ENCODE measurements at places on chromosomes 6 and 20. TPM values are rescaled to one million over a fixed set of nuclear protein-coding genes. Genes with fewer than 3 reads are reported as not detected.

The TCP11 gene
- 1.7 TPM for total RNA-seq

The LTB gene
- total RNA-seq, result 14.6 TPM

The SALL4 gene
- 3.8 TPM for total RNA-seq

The PRPH2 gene
- total RNA-seq, result 2.6 TPM

The CNBD2 gene
- total RNA-seq, result 1.7 TPM

The SLC35A1 gene
- 42.2 TPM for total RNA-seq

The ZKSCAN4 gene
- total RNA-seq, result 8.2 TPM

The MLN gene
- total RNA-seq, result not detected

The DEFB129 gene
- not detected for total RNA-seq

The DNPH1 gene
- 32.0 TPM for total RNA-seq

The SPATA25 gene
- total RNA-seq, result 2.1 TPM

The RAB44 gene
- 1.2 TPM for total RNA-seq

The MAP7 gene
- 15.0 TPM for total RNA-seq

The TAAR1 gene
- total RNA-seq, result not detected

The ERGIC3 gene
- total RNA-seq, result 241 TPM

The RAB23 gene
- 26.7 TPM for total RNA-seq

The ZFP57 gene
- 2.4 TPM for total RNA-seq

The CTAGE9 gene
- not detected for total RNA-seq

The TBXT gene
- total RNA-seq, result not detected

The ADGRF4 gene
- 0.48 TPM for total RNA-seq

The VWA7 gene
- total RNA-seq, result 14.2 TPM

The F13A1 gene
- total RNA-seq, result 31.1 TPM

The SCGN gene
- total RNA-seq, result 0.15 TPM

The DNAH8 gene
- total RNA-seq, result 0.37 TPM

The SLC2A10 gene
- total RNA-seq, result 16.1 TPM

The TXLNB gene
- 2.8 TPM for total RNA-seq

The WFDC10B gene
- total RNA-seq, result not detected

The FRK gene
- 8.7 TPM for total RNA-seq

The PRDM13 gene
- not detected for total RNA-seq

The MROH8 gene
- 4.0 TPM for total RNA-seq

The IL20RA gene
- total RNA-seq, result 4.7 TPM

The PGC gene
- total RNA-seq, result 586 TPM
